Kidney capillary endothelial cell (primary cell): ENCODE measurements at places on chromosomes 4 and X.

DNA sequence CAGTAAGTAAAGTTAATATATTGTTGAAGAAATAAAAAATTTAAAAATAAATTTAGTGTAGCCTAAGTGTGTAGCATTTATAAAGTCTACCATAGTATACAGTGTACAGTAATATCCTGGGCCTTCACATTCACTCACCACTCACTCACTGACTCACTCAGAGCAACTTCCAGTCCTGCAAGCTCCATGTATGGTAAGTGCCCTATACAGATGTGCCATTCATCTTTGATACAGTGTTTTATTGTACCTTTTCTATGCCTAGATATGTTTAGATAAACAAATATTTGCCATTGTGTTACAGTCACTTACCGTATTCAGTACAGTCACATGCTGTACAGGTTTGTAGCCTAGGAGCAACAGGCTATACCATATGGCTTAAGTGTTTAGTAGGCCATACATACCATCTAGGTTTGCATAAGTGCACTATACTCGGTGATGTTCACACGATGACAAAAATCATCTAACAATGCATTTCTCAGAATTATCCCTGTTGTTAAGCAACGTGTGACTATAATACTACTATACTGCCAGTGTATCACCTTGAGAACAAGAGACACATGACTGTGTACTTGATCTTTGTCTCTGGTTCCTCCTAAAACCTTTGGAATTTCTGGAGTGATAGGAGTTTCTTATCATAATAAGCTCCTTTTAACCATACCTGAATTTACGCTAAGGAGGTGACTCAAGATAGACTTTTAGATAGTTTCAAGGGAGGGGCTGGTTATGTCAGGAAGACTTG is 25.8 kb upstream of the SEPTIN11 start:
- DNase-seq, result peak; percentile 19

DNA sequence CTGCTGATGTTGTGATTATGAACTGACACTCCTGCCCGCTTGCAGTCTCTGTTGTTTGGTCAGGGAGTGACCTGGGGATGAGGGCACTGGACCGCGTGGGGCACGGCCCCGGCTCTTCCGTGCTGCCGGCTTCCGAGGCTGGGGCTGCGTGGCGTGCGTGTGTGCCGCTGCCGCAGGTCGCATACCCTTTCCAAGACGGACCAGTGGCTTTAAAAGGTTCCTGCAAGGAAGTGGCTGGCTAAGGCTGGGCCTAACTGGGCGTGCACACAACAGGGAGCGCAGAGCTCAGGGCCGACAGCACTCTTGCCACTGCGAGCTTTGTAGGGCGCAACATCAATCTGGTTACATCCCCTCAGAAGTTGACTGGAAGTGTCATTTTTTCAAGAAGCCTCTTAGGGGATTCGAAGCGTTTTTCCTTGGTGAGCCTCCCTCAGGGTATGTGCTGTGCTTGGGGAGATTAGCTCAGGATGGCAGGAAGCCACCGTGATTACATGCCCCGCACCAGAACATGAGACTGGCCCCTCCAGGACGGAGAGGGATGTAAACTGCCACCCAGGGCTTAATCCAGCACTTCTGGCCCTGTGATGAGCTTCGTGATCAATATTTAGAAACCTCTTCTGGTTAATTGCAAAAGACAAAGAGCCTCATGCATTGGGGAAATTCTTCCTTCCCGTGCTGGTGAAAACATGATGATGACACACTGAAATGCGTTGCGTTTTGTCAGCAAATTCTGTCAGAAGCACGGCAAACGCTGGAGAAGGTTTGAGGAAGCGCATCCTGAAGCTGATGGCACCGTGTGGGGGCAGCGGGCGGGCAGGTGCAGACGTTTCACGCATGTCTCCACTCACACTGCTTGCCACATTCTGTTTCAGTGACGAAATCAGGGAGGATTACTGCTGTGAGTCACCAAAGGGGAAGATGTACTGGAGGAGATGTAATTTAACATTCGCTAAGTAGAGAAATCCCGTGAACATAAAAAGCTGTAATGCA is 11.1 kb downstream of the MAEA start:
- no peak for DNase-seq

- no peak for DNase-seq
Observed at GRCh38 chr4:151314010-151314355, 11.4 kb downstream of the SH3D19 start.

DNA sequence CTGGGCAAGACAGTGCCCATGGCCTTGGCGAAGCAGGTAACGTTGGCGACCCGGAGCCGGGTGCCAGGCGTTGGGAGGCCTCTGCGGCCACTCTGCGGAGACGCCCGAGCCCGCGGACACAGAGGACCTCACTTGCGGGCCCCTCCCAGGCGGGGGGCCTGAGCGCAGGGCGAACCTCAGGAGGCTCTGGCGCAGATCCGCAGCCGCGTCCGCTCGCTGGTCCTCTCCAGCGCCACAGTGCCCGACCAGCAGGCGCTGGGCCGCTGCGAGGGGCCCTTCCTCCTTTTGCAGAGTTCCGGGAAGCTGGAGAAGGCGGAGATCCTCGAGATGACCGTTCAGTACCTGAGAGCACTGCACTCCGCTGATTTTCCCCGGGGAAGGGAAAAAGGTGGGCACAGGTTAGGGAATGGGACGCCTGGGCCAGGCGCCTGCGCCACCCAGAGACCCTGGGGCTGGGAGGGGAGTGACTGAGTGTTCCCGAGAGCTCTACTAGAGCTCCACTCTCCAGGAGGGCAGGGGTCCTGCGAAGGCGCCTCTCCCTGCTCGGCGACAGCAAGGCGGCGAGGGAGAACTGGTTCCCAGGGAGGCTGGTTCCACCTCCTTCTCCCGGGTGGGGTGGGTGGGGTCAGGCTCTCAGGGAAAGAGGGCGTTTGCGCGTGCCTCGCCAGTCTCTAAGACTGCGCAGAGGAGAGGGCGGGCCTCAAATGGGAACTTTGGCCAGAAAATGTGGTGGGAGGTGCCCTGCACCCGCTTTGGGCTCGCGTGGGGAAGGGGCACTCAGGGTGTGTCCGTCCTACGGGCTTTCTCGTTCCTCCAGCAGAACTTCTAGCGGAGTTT is 1.4 kb downstream of the HELT start:
- no peak for DNase-seq

GRCh38 chr4:125387770-125388169 is 73.0 kb downstream of the FAT4 start:
- DNase-seq, result no peak

DNA sequence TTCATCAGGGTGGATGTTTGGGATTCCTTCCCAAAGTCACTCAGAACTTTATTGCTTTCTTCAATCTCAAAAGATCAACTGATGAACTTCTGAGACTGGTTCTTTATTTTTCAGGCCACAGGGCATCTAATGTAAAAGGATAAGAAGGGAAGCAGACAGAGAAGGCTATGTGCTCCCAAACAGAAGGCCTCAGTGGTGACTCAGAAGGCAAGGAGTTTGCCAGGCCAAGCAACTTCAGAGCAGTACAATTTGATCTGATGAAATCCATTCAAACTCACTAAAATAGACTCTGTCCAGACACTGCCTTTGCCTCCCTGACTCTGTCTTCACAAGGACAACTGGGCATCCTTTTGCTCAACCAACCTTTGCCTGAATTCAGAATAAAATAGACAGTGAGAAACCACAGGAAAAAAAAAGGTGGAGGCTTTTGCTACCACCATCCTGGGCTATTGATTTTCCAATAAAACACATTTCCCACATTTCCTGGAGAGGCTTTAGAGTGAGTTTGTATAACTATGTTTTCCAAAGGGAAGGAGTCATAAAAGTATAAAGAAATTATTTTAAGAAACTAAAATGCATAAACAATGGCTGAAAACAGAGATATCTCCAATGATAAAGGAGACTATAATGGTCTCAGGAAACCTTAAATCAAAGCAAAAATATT is 55.2 kb downstream of the ARHGEF6 start:
- no peak for DNase-seq
